ENCODE measurements at places on chromosomes 4 and X.

GRCh38 chr4:183430317-183430993, 14.0 kb upstream of the CDKN2AIP start:
- DNase-seq: peak; percentile 66

GRCh38 chr4:147975325-147975724, 243.4 kb downstream of the ARHGAP10 start:
- no peak for DNase-seq

DNA sequence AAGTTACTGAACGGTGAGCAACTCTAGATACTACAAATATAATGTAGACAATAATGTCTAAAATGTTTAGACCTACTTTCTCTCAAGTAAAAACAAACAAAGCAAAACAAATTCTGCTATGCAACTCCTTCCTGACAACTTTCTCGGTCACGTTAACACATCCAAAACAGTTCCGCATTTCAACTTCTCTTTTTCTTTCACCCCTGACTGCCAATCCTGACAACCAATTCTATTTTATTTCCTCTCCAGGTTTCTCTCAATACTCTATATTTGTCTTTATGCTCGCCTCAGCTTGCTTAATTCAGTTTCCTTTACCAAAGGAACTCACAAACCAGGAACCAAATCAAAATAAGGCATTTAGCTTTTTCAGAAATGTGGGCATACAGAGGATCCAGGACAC, 513.0 kb downstream of the FSTL5 start:
- no peak for DNase-seq

DNA sequence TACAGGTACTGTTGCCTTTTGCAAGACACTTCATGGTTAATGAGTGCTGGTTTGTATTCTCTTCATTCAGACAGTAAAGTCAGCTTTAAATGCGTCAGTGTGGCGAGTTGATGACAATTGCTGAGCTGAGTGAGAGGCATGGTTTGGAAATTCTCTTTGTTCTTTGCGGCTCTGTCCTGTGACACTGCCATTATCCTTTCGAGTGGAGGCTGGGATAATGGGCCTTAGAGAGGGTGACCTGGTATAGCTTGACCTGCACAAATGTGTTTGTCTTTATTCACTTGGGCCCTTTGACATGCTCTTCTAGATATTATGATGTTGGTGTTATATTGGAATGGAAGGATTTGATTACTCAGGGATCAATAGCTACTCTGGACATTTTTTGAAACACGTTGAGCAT, 208.5 kb upstream of the FAT1 start:
- DNase-seq: no peak

DNA sequence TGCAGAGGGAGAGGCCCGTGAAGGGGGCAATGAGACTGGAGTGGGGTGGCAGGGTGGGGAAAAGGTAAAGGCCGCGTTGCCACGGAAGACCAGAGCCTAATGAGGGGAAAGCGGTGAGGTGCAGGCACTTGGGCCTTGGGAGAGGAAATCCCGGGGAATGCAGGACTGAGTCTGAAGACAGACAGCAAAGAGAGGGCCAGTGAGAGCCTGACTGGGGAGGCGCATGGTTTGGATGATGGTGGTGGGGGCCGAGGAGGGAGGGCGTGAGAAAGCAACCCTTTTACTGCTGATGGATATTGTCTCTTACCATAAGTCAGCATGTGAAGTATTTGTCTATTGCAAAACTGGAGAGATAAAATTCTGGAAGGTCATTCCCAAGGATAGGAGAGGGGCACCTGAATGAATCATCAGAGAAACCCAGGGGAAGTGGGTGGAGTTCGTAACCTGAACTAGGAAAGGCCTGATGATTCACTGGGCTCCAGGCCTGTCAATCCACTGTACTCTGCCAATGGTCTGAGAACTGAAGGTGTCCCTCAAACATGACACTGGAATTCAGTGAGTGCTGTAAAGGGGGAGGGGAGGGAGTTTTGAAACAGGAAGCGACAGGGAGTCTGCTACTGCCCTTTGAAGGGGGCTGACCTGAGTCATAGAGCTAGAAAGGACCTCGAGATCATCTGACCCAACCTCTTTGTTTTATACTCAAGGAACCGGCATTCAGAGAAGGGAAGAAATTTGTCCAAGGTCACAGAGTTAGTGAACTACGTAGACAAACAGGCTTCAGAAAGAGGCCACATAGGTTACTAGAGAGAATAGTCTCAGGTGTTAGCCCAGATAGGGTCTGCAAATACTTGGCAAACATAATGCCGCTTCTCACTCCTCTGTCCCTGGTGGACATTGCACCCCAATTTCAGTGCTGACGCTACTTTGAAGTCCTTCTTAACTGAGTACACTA, 52.2 kb downstream of the NALF2 start:
- DNase-seq: peak; percentile 88

DNA sequence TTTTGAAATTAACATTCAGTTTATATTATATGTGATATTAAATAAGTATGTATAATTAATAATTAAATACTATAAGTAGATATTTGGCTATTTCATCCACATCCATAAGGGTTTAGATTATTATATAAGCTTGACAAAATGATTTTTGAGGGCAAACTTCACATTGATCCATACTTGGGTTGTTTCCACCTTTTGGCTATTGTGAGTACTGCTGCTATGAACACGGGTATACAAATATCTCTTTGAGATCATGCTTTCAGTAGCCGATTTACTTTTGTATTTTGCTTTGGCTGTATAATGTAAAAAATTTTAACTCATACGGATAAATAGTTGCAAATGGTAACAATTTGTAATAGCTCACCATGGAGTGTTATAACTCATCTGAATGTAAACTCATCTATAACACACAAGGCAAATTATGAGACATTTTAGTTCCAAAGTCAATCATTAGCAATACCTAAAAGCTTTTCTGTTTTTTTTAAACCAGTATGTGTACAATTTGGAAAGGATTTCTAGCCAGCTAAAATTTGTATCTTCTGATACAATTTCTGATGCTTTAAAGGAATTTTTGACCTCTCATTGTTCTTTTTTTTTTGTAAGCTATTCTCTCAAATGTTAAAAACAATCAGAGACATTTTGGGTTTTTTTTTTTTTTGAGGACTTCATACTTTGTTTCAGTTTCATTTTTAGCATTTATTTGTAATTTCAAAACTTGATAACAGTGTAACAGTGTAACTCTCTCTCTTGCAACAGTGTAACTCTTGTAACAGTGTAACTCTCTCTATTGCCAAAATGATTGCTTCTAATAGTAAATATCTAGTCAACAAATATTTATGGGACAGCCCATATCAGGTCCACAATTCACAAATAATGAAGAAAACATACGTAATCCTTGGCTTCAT, 51.8 kb upstream of the ARX start:
- DNase-seq: no peak

- DNase-seq: no peak
These were observed 4.2 kb upstream of the SLC9A6 start for GRCh38 chrX:135981010-135981409.

DNA sequence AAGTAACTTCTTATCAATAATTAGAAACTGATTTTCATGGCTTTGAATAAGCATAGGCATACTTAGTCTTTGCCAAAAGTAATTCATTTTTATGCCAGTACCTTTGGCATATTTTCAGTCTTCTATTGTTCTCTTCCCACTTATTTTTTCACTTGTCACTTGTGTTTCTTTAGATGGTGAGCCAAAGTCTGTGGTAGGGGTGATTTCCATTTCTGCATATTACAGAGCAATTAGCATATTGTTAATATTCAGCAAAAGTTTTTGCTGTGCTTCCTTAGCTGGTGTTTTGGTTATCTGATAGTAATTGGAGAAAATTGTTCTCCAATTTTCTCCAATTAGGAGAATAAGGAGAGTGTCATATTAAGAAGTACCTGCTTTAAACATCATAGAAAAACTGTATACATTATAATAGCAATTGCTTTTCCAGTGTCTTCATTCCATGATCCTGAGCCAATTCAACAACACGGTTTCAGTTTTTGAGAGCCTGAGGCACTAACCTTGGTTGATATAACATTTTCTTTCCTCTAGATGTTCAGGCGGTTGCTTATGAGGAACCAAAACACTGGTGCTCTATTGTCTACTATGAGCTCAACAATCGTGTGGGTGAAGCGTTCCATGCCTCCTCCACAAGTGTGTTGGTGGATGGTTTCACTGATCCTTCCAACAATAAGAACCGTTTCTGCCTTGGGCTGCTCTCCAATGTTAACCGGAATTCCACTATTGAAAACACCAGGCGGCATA, 64.7 kb downstream of the SMAD1 start:
- DNase-seq: no peak

- DNase-seq: no peak
These were observed 62.8 kb upstream of the DYNLT3 start for GRCh38 chrX:37910186-37910585.

DNA sequence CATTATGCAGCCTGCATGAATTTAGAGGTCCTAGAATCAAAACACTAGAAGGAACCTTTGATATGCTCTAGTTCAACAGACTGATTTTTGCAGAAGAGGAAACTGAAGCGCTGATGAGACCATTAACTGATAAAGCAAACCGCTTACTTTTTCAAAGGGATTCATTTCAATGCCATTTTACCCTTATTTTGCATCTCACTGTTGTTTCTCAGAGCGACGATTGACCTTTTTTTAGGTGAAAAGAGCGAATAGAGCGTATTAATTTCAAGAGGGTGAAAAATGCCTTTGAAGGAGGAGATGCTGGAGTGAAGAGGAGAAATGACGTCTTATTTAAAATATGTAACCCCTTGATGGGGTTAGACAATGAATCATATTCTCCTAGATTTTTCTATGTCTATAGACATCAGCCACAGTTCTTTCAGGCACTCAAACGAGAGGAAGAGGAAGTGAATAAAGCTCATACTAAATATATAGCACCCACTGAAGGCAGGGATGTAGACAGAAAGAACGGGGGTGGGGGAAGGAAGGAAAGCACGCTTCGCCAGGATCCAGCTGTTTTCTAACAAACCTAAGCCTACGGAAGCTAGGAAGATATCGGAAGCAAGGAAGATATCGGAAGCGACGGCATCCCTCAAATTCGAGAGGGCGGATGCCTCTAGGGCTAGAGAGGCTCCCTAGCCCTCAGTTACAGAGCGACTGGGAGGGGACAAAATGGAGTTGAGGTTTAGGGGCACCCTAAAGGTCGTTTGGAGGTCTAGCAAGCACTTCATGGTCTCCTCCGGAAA, 848 bp downstream of the ACSL4 start:
- peak; percentile 22 for DNase-seq

GRCh38 chr4:108738003-108738706, 24.7 kb downstream of the ETNPPL start:
- DNase-seq: no peak

- DNase-seq: no peak
These were observed 395.7 kb downstream of the TRIML1 start for GRCh38 chr4:188534917-188535316.

GRCh38 chr4:153326513-153326912, 18.0 kb upstream of the MND1 start:
- no peak for DNase-seq

DNA sequence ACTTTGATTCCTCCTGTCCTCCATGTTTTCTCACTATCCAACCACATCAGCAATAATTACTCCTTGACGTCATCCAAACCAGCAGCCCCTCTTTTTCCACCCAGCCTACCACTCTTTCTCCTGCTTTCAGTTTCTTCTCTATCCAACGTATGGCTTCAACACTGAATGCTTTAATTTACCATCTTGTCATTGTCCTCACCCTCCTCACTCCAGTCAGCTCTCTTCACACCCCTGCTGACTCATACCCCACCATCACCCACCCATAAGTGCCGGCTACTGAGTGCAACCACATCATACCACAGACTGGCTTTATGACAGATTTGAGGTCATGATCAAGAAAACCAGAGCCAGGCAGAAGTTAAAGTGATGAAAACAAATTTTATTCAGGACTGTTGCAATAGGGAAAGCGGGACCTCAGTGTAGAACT, 9.8 kb upstream of the ANXA5 start:
- no peak for DNase-seq

DNA sequence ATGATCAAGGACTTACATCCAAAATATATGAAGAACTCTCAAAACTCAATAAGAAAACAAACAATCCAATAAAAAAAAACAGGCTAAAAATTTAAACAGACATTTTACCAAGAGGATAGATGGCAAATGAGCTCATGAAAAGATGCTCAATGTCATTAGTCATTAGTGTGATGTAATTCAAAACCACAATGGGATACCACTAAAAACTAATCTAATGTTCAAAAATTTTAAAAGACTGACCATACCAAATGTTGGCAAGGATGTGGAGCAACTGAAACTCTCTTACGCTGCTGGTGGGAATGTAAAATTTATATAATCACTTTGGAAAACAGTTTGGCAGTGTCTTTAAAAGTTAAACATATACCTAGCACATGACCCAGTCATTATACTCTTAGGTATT, 43.7 kb downstream of the RPS6KA6 start:
- DNase-seq: no peak

DNA sequence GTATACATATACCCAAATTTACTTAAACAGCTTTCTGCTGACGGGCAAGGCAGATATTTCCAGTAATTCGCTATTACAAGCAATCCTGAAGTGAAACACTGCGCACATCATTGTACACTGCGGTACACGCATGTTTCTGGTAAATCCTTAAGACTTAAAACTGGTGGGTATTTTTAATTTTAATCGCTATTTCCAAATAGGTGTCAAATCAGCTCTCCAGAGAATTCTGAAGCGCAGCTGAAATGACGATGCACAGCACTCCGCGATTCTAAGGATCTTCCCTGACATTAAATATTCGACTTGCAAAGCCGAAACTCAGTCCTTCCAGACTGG, 361 bp downstream of the TMEM128 start:
- no peak for DNase-seq

- DNase-seq: no peak
These were observed 301.0 kb downstream of the KCTD8 start for GRCh38 chr4:44147571-44148075.

DNA sequence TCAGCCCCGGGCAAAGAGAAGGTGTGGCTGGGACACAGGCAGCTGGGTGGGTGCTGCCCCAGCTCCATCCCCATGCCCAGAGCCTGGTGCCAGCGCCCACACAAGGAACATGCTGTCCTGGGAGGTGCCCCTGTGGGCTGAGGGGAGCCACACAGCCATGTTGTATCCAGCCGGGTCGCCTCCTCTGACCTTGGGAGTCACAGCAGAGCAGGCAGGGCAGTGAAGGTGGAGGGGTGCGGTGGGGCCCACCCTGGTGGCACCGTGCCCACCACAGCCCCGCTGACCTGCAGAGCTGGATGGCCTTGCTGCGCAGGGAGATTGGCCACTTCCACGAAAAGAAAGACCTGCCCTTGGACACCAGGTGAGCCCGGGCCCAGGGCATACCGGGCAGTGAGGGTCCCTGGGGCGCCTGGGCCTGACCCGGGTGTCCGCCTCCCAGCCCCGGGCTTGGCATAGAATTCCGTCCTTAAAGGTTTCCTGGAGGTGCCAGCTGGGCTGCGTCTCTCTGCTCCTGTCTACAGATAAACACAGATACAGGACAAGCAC, 18.7 kb upstream of the ADD1 start:
- DNase-seq: no peak

DNA sequence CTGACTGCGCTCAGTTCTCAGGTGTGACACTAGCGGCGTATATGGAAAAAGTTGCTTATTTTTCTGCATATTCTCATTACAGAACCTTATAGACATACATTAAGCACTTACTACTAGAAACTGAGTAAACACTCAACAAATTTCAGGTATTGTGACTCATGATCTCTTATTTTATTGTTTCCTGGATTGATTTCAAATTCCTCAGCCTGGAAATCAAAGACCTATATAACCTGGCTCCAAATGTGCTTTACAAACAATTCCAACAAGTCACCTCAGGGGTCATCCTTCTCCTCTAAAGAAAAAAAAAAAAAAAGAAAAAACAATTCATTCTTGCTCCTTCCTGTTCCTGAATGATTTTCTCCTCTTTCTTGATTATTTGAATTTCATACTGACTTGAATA, 152.3 kb downstream of the ADAM29 start:
- peak; percentile 19 for DNase-seq

GRCh38 chr4:6474705-6475457, 2.5 kb upstream of the PPP2R2C start:
- no peak for DNase-seq

GRCh38 chr4:147790412-147790811, 58.5 kb downstream of the ARHGAP10 start:
- DNase-seq: no peak

All from GM23338 (cell line).